ENCODE measurements at places on chromosomes 12 and 14. TPM values are rescaled to one million over a fixed set of nuclear protein-coding genes. Genes with fewer than 3 reads are reported as not detected.

DNA sequence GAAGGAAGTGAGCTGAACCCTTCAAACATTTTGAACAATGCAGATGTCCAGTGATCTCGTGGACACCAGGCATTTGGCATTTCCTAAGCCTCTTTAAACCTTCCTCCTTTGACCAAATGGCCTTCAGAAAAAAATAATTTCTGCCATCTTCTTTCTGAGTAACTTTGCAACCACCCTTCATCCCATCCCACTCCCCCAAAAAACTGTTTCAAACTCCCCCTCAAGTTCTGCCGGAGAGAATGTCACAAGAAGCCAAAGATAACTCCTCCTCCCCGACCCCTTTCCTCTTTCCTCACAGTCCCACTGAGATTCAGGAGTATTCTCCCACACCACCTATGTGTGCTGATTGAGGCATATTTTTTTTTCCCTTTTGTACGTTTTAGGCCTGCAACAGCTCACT, 1.7 kb downstream of the KSR2 start:
- no peaks in the 10 kb centered on the region for H3K36me3 ChIP-seq
- DNase-seq: no peak
- no peak overlapping the region for H3K4me3 ChIP-seq
- peaks cover 1% of the 10 kb centered on the region for H3K4me1 ChIP-seq
- H3K27me3 ChIP-seq: no peaks in the 10 kb centered on the region
- no peak overlapping the region for H3K27ac ChIP-seq

DNA sequence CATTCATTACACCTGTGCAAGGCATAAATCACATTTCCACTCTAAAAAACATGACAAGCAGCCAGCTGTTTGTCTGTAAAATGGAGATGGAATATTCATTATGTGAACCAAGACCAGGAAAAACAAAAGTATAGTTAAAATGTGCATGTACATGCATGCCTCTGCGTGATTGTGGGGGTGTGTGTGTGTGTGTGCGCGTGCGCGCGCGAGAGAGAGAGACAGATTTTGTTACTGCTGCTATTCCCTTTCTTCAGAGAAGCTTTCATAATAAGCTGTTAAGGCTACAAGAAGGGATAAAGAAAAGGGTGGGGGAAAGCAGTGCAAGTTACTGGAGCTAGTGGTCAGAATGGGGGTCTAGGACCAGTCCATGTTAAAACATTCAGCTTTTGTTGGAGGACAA, 430.3 kb downstream of the NAV3 start:
- no peaks in the 10 kb centered on the region for H3K36me3 ChIP-seq
- DNase-seq: no peak
- H3K4me3 ChIP-seq: no peak overlapping the region

TNFAIP2 gene
- 51.3 TPM for total RNA-seq

OR5AU1 gene
- not detected for total RNA-seq

KCNA1 gene
- not detected for total RNA-seq

GRCh38 chr12:123040106-123040505, 59.6 kb downstream of the ARL6IP4 start:
- peaks cover 28% of the 10 kb centered on the region for H3K4me1 ChIP-seq
- H3K27ac ChIP-seq: no peak overlapping the region
- H3K4me3 ChIP-seq: no peak overlapping the region
- H3K27me3 ChIP-seq: no peaks in the 10 kb centered on the region
- DNase-seq: no peak

LRRK2 gene
- total RNA-seq: 9.9 TPM
